Renal pelvis (tissue), 12 donors: ENCODE measurements at places on chromosomes 2 and 18. TPM values are rescaled to one million over a fixed set of nuclear protein-coding genes. Genes with fewer than 3 reads are reported as not detected.
A peak's percentile ranks its signal among the peaks of the same experiment; 100 is the strongest.

GRCh38 chr2:140863713-140864112 lies 1267.1 kb downstream of the LRP1B start:
- peak; percentile 44 for DNase-seq

DNA sequence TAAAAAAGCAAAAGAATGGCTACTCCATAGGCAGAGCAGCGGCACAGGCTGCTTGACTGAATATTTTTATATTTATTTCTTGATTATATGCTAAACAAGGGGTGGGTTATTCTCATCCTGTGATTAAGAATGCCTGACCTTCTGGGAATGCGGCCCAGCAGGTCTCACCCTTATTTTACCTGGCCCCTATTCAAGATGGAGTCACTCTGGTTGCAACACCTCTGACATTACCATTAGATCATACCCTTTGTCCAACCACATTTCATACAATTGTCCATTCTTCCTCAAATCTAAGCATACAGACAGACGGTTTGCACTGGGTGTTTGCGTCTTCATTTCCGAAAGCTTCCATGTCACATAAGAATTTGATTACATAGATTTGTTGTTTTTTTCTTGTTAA lies 168.2 kb downstream of the GALNT1 start:
- no peak for DNase-seq

CGREF1 gene
- 8.1 TPM for polyA plus RNA-seq

ZAP70 gene
- 2.7 TPM for polyA plus RNA-seq

GRCh38 chr18:72721330-72721729 lies 146.5 kb downstream of the NETO1 start:
- no peak for DNase-seq

GRCh38 chr2:162917626-162918025 lies 79.1 kb upstream of the KCNH7 start:
- DNase-seq: no peak

DNA sequence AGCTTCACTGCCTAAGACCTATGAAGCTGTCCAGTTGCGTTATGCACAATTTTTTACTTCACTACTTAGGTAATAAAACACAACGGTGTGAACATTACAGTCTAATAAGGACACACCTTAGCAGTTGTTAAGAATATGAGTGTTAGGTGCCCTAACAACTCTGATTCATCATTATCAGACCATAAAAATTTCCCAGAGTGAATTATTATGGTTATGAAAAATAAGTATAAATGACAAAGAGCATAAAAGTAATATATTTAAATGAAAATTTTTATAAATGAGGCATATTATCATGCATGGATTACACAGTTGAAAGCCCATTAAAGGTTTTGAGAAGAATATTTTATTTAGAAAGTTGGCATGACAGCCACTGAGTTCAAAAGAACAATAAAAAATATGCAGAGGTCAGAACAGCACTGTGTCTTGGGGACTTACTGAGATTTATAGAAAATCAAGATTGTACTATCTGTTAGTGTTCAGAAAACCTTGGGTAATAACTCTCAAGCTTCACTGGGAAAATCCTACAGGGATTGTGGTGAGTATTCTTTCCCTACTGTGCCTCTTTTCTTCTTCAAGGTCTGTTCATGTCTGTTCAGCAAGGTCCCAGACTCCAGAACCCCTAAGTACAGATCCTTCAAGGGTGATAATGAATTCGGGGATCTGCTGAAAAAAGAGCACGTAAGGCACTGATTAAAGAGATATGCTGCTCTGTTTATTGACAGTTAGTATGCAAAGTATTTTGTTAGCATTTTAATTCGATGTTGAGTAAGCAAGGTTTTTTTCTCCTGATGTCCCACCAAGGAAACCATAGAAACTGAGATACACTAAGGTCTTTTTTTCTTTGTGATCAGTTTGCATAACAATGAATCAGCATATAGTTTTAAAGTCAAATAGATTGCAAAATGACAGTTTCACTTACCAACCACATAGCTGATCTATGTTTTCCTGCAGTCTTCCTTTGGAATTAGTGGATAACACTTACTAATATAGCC lies 250.0 kb downstream of the DSEL start:
- DNase-seq: no peak

DNA sequence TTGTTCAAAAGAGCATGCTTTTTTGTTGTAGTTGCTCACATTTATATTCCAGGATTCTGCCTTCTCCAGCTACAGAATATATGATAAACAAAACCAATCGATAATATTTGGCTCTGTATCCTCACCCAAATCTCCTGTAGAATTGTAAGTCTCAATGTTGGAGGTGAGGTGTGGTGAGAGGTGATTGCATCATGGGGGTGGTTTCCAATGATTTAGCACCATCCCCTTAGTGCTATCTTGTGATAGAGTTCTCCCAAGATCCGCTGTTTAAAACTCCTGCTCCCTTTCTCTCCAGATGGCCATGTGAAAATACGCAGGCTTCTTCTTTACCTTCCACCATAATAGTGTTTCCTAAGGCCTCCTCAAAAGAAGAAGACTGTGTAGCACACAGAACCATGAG lies 98.7 kb upstream of the SCN7A start:
- DNase-seq: no peak

DNA sequence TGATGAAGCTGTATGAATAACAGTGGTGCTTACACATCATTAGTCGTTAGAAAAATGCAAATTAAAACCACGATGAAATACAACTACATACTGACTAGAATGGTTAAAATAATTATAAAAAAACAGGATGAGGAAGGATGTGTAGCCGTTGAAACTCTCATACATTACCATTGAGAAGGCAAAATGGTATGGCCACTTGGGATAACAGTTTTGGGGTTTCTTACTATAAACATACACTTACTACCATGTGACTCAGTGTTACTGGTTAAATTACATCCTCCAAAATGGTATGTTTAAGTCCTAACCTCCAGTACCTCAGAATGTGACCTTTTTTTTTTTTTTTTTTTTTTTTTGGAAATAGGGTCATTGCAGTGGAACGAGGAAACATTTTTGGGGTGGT lies 58.4 kb downstream of the UBE2E3 start:
- DNase-seq: no peak

DNA sequence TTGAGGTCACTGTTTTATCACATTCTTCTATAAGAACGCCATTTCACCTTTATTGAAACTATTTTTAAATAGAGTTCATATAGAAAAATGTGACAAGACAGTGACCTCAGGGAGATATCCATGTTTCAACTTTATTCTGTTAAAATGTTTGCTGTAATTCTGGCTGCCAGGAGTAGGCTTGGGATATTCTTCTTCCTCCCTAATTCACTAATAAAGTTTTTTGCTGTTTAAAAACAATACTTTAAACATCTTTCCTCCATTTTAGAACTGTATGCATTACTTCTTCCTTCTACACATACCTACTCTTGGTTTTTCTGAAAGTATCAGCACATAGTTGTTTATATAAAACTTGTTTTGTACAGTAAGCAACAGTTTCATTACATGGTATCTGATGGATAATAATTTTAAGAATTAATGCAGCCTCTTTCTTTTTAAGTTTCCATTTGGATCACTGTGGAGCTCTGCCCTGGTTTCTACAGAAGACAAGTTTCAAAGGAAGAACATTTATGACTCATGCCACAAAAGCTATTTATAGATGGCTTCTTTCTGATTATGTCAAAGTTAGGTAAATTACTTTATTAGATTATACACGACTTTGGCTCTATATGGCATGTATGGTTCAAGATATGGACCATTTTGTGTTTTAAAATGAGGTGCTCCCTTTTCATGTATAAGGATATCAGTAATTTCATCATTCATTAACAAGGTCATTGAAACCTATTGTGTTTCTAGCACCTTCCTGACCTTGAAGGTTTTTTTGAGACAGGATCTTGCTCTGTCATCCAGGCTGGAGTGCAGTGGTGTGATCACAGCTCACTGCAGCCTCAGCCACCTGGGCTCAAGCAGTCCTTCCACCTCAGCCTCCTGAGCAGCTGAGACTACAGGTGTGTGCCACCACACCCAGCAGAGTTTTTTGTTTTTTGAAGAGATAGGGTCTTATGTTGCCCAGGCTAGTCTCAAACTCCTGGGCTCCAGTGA lies 7.2 kb downstream of the CPSF3 start:
- DNase-seq: no peak

GRCh38 chr2:127541809-127542208 lies 6.3 kb downstream of the MYO7B start:
- no peak for DNase-seq

- no peak for DNase-seq
Measured at GRCh38 chr2:207236156-207236935, 70.6 kb upstream of the KLF7 start.

DNA sequence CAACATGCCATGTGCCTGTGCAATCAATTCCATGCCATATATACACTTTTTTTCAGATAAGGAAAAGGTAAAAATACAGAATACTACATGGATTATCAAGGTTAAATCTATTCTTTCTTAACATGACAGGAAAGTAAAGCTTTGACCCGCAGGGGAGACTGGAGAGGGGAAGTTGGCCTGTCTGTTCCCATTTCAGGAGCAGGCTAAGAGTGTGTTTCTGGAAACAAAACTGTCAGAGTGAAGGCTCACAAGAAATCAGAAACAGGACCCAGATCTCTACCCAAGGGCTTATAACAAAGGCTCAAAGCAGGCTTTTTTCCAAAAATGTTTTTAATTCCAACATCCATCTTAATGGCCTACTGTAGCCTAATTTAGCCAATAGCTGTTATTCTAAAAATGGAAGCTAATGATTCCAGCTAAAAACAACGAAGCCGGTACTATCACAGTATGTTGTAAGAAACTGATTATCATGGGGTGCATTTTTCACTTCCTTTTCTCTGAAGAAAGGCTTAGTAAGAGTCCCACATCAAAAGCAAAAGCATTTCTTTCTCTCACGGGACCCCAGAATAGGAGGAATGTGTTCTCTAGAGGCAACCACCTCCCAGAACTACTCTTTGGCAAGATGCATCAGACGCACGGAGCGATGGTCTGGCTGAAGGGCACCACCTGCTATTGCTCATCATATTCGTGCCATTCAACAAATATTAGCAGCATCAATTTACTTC lies 41.4 kb downstream of the FECH start:
- no peak for DNase-seq

DNA sequence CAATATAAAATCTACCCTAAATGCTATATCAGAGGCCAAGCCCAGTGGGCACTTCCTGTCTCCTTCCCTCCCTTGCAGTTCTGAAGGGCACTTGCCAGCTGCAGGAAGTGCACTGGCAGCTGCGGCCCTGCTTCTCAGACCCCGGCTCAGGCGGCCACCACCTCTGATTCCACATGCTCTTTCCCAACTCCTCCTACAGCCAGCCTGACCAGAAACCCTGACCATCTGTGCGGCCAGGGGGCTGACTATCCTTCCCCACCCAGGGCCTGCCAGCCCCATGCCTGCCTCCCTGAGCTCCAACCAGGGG lies 88.6 kb downstream of the ZBTB7C start:
- no peak for DNase-seq

CRYBA2 gene
- not detected for polyA plus RNA-seq

- DNase-seq: no peak
Measured at GRCh38 chr18:37395631-37396030, 170.0 kb downstream of the CELF4 start.

DNA sequence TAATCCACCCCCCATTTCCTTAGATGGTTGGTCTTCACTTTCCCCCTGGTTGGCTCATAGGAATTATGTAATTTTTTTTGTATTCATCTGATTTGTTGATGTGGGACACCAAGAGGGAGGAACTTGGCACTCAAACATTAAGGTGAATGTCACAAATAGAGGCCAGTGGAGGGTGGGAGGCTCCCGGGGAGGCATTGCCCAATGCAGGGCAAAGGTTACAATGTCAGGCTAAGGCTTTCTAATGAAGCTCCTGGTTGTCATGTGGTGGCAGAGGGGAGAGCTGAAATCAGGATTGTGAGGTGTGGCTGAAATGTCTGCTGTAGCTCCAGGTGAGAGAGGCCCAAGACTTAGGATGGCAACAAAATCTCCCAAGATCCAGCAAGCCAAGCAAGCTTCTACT lies 42.7 kb downstream of the MPHOSPH10 start:
- no peak for DNase-seq

TMEM200C gene
- polyA plus RNA-seq: 2.3 TPM

DNA sequence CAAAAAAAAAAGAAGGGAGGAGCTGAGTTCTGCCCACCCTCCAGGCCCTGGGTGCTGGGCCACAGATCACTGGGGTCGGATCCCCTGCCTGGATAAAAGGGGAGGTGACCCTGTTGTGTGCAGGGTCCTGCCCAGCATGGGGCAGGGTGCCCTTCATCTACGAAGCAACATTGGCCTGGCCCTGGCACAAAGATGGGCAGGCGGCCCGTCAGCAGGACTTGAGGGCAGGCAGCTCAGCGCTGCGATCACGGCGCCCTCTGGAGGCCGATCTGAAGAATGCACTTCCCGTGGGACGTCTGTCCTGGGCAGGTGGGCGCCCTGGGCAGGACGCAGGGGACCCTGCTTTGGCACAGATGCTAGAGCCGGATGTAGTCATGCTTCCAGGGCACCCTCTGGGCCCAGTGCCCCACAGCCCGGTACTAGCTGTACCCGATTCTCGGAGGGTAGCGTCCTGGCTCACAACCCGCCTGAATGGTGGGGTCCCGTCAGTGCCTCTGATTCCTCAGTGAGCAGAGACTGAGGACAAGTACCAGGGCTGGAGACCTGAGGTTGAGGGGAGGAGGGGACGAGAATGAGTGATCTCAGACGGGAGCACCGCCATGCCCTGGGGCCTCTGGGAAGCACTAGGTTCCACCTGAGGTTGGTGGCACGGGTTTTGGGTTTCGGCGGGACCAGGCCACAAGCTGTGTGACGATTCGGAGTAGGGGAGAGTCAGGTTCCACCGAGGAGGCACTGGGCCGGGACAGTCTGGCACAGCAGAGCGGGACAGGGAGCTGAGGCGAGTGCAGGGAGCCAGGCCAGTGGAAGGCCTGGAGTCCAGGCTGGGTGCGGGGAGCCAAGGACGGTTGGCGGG lies 18.0 kb downstream of the ARID5A start:
- DNase-seq: peak; percentile 52

CYRIA gene
- 2.2 TPM for polyA plus RNA-seq

AP1S3 gene
- polyA plus RNA-seq: 10.0 TPM

SKOR2 gene
- polyA plus RNA-seq: not detected

FAM237A gene
- polyA plus RNA-seq: not detected

ATP8B1 gene
- polyA plus RNA-seq: 23.5 TPM

DNA sequence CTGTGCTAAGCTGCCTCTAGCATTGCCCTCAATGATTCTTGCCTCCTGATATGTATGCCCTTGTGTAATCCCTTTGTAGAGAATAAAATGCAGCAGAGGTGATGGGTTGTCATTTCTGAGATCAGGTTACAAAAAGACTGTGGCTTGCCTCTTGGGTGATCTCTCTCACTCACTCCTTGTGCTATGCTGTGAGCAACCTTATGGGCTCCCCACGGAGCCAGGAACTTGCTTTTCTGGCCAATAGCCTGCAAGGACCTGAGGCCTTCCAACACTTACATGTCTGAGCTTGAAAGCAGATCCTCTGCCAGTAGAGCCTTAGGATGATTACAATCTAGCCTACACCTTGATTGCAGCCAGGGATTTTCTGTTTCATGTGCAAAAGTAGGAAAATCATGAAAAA lies 123.1 kb upstream of the XIRP2 start:
- DNase-seq: no peak
